ENCODE measurements at places on chromosomes 3 and 15.

GRCh38 chr3:10350324-10350985 lies 29.5 kb upstream of the SEC13 start:
- no peak for DNase-seq

GRCh38 chr3:67418426-67419217 lies 235.8 kb downstream of the SUCLG2 start:
- no peak for DNase-seq

DNA sequence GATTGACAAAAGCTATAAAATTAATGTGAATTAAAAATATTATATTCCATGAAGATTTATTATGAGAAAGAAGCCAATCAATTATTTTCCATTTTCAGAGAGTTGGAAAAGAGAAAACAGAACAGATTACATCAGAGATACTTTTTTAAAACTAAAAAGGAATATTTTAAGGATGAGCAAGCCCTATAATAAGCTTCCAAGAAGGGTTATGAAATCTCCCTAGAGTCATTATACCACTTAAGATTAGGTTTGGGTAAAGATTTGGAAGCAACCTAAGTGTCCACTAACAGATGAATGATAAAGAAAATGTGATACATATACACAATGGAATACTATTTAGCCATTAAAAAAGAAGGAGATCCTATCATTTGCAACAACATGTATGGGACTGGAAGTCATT lies 51.6 kb upstream of the FSIP1 start:
- no peak for DNase-seq

- peak; percentile 49 for DNase-seq
Observed at GRCh38 chr15:41562784-41563198, 3.8 kb downstream of the TYRO3 start.

DNA sequence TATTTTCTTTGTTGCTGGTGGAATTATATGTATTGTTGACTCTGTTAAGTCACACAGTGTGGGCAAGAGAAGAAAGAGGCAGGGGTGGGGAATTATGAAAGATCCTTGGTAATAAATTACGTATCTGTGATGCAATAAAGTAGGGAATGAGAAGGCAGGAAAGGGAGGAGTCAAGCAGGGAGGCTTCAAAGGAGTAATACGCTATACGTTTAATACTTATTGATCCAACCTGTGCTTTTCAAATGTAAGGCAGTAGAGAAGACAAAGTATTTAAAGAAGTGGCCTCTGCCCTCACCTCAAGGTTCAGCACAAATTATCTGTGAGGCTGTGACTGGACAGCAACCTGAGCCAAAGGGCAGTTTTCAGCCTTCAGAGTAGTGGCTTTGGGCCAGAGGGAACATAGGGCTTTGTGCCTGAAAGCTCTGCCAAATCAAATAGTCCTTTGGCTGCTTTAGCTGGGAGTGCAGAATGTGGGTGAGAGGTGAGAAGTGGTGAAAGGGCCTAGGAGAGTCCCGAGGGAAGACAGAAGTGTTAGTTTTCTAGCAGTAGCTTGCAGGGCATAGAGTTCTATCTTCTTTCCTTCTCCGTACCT lies 1.2 kb upstream of the PLIN1 start:
- no peak for DNase-seq

- DNase-seq: no peak
Observed at GRCh38 chr3:114659109-114660061, 365.6 kb downstream of the TIGIT start.

DNA sequence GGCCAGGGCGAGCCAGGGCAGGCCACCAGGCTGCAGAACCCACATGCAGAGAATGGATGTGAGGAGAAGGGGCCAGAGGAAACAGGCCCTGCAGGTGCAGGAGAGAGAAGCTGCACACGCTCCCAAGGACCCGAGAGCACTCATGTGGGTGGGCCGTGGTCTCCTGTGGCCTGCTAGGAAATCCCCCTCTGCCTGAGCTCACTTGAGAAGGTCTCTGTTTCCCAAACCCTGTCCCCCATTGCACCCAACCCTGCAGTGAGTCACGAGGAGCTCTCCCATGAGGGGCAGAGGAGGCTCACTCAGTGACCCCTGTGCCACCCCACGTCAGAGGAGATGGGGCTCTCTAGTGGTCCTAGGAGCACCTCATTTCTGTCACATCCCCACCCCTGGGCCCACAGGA lies 111.1 kb downstream of the KLF13 start:
- DNase-seq: no peak

DNA sequence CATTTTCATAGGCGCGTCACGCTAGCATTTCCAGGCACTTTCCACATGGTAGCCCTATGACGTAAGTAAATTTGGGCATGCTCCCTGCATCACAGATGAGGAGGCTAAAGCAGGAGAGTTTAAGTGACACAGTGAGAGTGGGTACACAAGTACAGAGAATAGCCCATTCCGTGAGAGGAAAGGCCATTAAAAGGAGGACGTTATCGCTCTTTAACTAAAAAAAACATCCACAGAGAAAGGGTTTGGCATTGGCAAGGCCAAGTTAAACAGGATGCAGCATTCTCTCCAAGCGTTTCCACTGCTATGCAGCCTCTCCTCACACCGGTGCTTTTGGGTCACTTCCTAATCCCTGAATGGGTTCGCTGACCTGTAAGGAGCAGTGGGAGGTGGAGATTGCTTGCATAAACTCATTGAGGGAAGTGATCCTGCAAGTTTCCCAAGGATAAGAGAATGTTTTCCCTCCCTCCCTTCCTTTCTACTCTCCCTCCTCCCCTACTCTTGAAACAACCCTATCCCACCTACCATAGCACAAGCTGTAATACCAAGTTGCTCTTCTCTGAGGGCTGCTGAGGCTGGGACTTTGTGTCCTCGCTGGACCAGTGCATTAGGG lies 147.7 kb downstream of the VGLL4 start:
- no peak for DNase-seq

DNA sequence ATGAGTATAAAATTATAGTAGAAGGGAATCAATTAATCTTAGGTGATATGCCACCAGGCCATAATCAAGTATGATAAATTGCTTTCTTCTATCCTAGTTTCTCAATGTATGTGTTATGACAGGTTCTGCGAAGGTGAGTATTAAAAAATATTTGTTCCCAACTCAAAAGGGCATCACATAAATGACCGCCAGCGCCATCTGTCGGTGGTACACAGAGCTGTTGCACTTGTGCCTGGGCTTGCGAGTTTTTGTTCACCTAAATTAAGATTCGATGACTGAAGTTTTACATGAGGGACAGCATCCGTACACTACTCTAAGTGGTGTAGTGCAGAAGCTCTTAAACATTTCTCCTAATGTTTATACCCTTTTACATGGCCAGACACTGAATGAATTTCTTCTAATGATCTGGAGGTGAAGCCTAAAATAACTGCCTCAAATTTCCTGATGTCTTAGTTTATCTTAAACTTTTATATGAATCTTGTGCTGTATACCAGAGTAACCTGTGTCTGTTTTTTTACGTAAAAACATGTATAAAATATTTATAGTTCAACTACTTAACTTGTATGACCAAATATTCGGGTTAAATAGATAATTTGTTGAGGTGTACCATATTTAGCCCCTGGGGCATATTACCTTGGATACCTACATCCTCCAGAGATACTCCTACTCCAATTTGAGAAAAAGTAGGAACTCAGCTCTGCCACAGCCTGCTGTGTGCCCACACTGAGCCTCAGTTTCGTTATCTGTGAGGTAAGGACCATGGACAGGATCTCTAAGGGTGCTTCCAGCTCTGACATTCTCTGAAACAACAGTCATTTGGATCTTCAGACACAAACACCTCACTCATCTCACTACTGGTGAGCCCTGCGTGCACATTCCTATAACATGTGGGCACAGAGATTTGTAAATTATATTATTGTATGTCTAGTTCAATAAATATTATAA lies 365.6 kb downstream of the MAGI1 start:
- peak; percentile 72 for DNase-seq

DNA sequence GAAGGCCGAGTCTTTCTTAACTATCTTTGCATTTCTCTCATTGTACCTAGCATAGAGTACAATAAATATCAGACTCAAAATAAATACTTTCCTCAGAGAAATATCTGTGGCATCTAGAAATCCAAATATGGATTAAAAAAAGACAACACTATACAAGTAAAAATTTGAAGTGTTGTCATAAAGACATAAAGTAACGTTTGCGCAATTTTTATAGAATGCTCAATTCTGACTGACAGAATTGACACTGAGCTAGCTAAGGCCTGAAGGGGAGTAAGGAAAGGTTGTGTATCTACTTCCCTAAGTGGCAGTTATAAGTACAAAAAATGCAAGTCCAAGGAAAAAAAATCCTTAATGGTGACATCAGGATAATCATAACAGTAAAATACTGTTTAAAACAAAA lies 1.1 kb downstream of the SEC11A start:
- no peak for DNase-seq

DNA sequence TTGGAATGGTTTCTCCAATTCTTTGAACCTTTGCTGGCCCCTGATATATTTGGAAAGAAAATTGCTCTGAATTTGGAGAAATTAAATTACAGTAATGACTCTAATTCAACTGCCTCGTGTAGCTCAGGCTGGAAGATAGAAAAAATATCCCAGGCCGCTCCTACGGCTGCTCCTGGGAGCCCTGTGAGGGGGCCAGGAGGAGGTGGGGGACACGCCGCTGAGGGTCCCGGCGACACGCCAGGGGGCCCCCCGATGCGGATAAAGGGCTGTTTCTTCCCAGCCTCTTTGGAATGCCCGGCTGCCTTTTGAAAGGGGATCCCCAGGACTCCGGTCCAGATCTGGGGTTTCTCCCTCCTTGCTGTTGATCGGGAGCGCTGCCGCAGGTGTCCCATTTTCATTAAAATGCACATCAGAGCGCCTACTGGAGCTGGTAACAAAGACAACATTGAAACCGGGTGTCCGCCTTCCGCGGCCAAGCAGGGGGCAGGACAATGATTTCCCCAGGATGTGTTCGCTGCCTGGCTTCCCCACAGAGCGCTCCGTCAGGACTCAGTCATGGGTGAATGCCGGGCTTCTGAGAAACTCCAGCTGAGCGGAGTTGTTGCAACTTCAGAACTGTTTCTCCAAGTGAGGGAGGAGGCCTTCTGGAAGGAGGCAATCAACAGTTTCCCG lies 200.1 kb upstream of the KBTBD8 start:
- DNase-seq: no peak

DNA sequence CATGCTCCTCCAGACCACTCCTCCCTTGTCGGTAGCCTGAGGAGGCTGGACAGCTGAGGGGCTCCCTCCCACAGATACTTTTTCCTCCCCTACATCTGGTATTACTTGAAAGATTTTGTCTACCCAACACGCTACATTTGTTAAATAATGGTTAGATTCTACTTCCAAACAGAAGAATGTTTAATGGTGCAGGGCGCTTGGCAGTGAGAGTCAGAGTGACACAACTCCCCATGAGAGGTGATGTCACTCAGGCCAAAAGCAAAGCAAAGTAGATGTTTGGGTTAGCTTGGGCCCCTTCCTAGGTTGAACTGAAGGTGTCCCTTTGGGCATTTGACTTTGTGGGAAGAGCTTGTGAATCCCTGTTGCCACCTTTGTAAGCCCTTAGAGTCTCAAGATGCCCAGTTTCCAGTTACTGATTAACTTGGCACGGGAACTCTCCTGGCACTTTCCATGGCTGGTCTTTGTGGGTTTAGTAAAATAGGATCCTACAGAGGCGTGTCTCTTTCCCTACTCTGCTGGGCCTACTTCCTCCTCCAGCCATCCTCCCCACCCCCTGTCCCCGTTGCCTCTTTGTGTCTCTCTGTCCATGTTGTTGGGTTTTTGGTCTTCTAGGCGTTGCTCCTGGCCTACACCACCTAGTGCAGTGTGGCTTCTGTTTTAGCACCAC lies 5.6 kb downstream of the LIMD1 start:
- no peak for DNase-seq

GRCh38 chr3:28972921-28973320 lies 307.9 kb upstream of the RBMS3 start:
- DNase-seq: no peak

DNA sequence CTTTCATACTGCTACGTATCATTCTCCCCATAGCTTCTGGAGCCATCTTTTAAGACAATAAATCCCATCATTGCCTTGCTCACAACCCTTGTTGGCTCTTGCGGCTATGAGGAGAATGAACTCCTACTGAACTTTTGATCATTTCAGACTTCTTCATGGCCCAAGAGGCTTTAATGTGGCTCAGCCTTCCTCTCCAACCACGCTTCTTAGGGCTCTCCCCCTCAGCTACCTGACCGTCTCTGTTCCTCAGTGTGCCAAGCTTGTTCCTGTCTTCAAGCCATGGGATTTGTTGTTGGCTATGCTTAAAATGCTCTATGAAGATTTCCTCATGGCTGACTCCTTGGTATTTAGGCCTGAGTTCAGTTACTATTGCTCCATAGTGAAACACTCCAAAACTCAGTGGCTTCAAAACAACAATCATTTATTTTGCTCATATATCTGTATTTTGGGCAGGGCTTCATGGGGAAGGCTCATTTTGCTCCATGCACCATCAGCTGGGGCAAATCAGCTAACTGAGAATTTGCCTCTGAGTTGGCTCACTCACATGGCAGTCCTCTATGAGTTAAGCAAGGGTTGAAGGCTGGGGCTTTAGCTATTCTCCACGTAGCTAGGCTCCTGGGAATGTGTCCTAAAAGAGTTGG lies 47.5 kb downstream of the FOXL2 start:
- no peak for DNase-seq

GRCh38 chr3:77040926-77041722 lies 1.2 kb downstream of the ROBO2 start:
- DNase-seq: no peak

DNA sequence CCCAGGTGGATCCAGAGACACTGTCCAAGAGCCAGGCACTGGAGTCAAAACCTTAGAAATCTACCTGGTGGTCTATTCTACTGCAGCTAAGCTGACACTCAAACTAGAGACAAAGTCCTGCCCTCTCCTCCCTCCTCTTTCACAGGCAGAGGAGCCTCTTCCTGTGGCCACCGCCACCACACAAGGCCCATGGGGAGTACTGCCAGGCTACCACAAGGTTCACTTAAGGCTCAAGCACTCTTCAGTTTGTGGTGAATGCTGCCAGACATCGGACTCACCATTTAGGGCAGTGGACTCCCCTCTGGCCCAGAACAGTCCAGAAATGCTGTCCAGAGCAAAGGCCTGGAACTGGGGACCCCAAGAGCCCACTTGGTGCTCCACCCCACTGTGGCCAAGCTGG lies 160.9 kb downstream of the ADAMTS17 start:
- DNase-seq: no peak

DNA sequence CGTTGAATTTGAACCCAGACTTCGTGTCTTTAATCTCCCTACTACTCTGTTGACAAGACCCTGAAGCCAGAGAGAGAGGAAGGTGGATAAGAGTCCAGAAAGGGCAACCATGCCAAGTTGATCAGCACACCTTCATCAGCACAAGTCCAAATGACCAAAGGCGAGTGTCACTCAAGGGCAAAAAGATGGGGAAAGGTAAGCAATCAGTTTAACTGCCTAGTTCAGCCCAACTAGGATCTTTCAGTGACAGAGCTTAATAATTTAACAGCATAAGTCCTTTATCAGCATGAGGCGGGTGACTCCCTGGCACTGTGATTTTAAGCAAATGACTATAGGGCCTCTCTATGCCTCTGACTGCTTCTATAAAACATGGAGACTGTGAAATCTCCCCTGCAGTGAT lies 6.2 kb downstream of the SUCLG2 start:
- no peak for DNase-seq

GRCh38 chr3:26099692-26100091 lies 309.8 kb downstream of the OXSM start:
- DNase-seq: no peak
